ENCODE measurements at places on chromosomes 4 and X.

DNA sequence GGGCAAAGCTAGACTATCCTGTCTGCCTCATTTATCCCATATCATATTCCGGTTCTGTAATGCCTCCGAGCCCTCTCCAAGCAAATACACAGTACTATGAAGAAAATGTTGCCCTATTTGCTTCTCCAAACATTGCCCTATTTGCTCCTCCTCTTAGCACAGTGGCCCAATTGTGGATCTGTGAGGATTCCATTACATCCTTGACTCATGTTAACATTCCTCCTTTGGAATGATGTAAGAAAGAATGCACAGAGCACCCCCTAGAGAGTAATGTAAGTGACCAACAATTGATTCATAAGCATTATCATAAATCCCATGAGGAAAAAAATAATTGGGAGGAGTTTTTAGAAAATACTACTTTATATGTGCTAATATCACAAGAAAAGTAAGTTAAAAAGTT lies 11.3 kb upstream of the BTC start:
- DNase-seq, result no peak

GRCh38 chrX:149908308-149908707 lies 21.1 kb upstream of the HSFX4 start:
- no peak for DNase-seq

GRCh38 chrX:74924449-74925224 lies 615 bp downstream of the NEXMIF start:
- DNase-seq, result no peak

- DNase-seq, result no peak
Measured at GRCh38 chr4:77801260-77801608, 17.9 kb downstream of the CNOT6L start.

- DNase-seq, result no peak
Measured at GRCh38 chrX:133335027-133335426, 80.3 kb downstream of the GPC4 start.

- no peak for DNase-seq
Measured at GRCh38 chrX:41589634-41590270, 99.0 kb upstream of the GPR34 start.

DNA sequence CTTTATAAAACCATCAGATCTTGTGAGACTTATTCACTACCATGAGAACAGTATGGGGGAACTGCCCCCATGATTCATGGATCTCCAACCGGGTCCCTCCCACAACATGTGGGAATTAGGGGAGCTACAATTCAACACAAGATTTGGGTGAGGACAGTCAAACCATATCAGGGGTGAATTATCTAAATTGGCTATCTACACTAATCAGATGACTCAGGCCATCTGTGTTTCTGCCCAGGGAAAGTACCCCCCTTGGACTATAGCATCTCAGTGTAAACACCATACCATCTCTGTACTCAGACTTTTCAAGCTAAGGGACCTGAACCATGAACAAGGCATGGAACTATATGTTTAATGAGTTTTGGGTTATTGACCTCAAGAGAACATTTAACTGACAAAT lies 76.8 kb downstream of the LNX1 start:
- no peak for DNase-seq

DNA sequence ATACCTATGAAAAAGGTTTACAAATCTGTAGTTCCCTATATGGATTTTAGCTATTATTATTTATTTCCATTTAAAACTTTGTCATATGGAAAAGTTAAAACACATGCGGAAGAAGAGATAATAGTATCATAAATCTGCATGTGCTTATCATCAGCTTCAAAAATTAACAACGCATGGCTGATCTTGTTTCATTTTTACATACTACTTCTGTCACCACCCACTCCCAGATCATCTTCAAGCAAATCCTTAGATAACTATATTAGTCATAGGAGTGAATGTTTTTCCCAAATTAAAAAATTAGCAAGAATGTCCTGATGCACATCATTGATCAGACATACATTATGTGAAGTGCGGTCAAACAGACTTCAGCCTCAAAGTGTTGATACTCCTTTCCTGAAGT lies 24.6 kb upstream of the MOB1B start:
- no peak for DNase-seq

DNA sequence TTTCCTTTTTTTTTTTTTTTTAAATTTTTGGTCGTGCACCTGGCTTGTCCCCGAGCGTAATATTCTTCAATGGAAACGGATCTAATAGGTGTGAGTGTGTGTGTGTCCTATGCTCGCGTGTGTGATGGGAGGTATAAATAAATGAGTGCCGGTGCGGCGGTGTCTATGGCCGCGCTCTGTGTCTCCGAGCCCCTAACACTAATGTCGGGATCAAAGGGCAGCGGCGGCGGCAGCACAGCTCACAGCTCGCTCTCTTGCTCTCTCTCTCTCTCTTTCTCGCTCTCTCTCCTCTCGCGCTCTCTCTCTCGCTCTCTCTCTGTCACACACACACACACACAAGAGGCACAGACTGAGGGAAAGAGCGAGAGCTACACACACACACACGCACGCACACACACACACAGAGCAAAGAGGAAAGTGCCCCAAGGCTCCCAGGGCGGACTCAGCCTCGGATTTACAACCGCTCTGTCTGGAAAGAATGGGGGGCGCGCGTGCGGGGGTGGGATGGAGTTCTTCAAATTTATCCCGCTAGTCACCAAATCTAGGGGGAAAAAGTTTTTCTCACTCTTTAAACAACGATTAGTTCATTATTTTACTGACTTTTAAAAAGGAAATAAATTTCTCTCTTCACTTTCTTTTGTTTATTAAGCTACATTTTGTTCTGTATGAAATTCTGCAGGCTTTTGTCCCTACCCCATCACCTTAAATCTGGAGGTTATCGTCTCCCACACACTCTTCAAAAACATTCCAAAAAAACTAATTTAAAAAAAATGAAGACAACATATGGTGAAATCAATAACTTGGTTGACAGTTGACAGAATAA lies at the start of gene ZNF827:
ZNF827 (minus strand) TSS at position 206 of the 823 bp plus-strand sequence. CDS start 416 bp downstream, outside the sequence.
- DNase-seq, result peak; percentile 84

Measured in CD4-positive, alpha-beta T cell treated with Interleukin-15 for 1 hour (primary cell).